ENCODE measurements at places on chromosomes 2 and 18.
A peak's percentile ranks its signal among the peaks of the same experiment; 100 is the strongest.

GRCh38 chr2:182868054-182868796 is 1.8 kb upstream of the FRZB start:
- no peak for DNase-seq

- DNase-seq, result no peak
Observed at GRCh38 chr18:54939361-54939917, 19.8 kb downstream of the CCDC68 start.

GRCh38 chr18:44025421-44025820 is 655.3 kb upstream of the SETBP1 start:
- DNase-seq, result no peak

DNA sequence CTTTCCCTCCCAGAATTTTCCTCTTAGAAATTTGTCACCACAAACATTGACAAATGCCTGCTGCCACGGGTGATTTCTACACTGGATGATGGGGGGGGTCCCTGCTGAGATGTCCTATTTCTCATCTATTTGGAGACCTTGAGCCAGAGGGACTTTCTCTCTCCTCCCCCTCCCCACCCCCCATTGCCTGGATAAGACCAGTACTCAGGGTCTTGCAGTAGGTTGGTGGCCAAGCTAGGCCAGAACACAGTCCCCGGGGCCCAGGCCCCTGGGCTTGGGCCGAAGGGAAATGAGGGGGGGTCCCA is 560 bp upstream of the DUSP2 start:
- no peak for DNase-seq

- DNase-seq, result peak; percentile 25
Observed at GRCh38 chr2:207734264-207734635, 22.8 kb downstream of the CCNYL1 start.

DNA sequence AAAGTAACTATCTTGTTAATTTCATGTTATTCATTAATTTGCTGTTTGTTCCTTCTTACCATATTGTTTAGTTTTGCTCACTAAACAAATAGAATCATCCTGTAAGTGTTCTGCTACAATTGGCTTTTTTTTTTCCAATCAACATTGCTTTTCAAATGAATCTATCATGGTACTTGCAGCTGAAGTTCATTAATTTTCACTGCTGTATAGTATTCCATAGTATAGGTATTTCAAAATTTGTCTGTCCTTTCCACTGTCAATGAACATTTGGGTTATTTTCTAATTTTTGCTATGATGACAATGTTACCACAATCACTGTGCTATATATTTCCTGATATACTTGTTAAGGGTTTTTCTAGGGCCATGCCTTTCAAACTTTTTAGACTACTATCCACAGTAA is 89.0 kb upstream of the LYPD1 start:
- DNase-seq, result no peak

DNA sequence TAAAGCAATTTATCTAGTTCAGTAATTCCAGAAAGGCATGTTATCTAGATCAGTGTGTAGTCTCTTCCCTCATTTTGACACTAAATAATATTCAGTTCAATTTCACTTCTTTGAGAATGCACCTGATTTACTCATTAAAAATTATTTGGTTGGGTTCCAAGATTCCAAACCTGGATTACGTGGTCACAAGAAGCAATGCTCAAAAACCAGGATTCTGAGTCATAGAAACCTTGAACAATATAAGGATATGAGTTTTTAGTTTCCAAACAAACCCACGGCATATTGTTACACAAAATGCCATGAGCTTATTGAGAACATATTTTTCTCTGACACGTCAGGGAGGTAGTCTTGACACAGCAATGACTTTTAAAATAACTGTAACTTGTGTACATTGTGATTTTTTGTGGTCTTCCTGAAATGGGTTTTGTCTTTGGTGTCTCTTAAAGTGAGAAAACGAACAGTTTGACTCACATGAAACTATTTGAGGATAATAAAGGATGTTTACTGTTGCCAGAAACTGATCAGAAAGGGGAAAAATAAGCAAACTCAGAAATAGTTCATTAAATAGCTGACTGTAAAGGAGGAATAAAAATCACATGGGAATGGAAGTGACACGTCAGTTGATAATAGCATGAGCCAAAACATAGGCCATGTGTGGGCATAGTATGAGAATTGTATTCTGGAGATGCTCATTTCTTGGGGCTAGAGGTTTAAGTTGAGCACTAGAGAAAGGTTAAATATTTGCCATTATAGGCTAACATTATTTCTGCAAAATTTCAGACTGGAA is 617.7 kb upstream of the CDH2 start:
- peak; percentile 74 for DNase-seq

DNA sequence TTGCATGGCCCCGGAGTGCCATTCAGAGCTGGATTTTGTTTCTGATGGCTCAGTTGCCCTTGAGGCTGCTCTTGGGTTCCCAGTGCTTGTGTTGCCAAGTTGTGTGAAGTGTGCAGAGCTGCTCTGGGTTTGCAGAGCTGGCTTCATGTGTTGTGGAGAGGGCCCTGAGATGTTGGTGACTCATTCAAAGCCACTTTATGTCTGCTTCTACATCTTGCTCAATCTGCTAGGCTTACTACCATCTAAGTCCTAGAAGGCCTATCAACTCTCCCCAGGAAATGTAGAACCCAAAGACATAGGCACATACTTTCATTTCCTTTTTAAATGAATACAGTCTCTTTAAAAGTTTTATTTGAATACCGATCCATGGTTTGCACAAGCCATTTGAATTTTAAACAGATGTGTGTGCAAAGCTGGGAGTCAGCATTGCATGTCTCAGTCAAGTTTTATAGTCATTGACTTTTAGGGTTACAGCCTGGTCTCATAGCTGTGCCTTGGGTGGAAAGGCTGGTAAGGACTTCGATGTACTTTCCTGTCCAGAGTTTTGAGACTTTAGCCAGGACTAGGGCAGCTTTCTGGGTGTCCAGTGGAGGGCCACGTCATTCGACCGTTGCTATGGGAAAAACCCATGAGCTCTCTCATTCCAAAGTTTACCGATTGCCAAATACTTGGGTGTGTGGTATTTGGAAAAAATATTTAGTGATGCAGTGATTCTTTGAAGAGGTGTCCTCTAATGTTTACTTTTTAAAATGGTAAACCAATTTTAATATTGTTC is 105.0 kb downstream of the LTBP1 start:
- peak; percentile 66 for DNase-seq

- no peak for DNase-seq
Observed at GRCh38 chr2:119772128-119772527, 12.4 kb downstream of the PTPN4 start.

DNA sequence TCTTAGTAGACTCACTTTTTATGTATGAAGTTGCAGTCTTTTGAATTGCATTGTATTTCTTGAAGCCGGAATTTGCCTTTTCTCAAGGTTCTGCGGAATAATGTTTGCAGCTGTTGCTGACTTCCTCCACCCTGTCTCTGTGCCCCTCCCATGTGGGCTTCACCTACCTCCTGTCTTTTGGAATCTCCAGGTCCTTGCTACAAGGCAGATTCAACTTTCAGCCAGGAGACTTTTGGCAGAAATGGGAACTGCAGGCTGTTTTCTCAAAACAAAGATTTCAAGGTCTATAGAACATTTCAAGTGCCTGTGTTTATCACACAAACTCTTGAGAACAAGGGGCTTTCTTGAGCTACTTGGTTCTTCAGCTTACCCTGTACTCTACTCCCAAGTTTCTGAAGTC is 25.6 kb downstream of the ZNF236 start:
- no peak for DNase-seq

DNA sequence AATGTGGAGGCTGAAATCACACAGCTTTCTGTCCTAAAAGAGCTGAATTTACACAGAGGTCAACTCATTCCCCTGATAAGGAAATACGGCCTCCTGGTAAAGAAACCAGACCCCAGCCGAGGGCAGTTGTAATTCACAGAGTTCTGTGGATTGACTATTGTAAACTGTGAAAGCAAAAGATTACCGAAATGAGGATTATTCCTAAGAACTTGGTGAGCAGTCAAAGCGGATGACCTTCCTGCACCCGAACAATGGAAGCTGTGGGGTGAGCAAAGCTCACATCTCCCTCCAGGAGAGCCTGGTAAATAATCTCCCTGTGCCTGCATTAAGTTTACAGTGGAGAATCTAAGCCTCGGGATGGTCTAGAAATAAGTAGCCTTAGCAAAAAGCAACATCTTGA is 138.2 kb upstream of the PXDN start:
- DNase-seq, result no peak

DNA sequence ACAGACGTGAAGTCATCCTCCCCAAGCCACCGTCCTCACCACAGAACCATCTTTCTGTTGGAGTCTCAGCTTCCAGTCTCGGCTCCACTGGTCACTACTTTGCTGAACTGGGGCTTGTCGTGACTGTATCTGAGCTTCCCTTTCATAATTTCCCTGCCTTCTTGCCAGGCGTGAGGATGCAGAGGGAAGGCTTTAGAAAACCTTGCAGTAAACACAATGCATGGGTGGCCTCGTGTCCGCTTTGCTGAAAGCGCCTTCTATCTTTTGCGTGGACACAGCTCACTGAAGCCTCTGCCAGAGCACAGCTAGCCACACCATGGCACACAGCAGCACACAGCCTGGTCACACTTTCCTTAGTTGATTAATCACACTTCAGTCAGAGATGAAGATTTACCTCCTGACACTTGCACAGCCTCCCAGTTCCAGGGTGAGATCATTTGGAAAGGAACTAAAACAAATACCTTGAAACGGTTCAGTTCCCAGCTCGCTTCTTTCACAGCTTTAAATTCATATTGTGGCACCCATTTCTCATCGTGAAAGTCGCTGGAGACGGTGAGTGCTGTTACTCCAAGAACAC is 2.8 kb upstream of the GPR45 start:
- no peak for DNase-seq

DNA sequence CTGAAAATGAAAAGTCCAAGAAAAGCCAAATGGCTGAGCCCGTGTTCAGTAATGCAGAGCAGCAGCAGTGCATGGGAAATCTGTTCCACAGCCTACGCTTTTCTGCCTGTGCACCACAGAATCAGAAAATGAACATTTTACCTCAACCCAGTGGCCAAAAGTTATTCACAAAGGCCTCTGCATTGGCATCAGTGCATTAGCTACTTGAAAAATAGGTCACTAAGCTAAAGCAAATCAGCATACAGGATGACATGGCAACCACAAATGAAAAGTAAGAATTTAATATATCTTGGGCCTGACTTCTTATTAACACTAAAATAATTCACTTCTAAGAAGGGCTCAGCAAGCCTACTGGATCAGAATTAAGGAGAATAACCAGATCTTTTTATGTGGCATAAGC is 1145.3 kb upstream of the CHAC2 start:
- DNase-seq, result no peak

- DNase-seq, result peak; percentile 61
Observed at GRCh38 chr2:6828299-6828584, 37.5 kb downstream of the CMPK2 start.

DNA sequence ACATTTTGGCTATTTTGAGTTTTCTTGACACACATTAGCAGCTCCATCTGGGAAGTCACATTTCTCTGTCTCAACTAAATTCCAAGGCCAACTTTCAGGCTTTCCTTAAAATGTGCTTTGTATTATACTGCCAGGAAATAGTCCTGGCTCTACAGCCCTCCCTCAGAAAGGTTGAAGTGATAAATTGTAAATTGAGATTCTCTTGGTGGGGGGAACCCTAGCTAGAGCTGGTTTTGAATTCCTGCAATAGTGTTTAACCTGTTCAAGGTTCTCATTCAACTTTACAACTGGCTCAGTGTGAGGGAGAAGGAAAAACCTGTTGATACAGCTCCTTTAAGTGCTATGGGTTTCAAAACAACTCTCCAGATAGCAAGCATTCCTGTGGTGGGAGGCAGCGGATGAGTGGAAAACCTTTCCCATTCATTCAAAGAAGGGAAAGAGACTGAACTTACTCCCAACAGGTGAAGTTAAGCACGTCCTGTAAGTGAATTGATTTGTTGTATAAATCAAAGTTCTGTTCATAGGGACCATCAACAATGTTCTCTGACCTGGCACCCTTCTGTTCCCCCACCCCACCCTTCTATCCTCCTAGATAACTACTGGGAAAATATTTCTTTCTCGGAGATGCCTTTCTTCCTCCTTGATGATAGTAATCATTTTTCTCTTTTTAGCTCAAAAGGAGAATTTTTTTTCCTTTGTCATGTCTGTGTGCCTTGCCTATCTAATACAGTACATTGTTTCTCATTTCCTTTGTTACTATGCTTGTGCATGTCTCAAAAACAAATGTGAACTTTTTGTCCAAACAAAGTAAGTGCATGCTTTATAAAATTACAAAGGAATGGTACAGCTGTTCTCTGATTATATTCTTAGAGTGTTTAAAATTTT is 44.2 kb upstream of the SLC39A10 start:
- DNase-seq, result peak; percentile 81

DNA sequence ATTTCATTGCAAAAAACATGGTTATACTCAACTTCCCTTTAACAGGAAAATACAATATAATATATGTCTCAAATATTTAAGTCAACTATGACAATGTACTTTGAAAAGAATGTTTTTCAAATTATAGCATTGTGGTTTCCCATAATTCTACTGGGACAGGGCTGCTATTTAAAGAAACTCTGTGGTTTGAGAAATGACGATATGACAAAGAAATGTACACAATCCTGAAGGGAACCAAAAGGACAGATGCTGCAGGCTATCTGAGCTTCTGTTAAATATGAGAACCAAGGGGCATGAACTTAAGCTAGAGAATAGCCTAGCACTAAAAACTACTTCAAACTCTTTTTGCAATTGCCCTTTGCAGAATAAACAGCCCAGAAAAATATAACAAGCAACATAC is 415.9 kb downstream of the GRB14 start:
- DNase-seq, result peak; percentile 90

DNA sequence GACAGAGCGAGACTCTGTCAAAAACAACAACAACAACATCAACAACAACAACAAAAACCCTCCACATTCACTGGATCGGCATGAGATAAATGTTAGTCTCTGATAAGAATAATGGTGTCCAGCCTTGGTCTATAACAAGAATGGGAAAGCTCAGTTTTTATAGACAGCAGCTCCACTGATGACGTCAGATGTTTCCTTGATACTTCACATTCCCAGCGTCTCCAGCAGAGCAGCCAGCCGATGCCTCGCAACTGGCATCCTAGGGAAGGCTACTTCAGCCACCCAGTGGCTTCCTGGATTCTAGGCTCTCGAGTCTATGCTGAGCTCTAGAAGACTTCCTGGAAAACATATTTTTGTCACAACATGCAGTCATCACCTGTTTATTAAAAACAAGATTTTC is 271.4 kb upstream of the SMIM21 start:
- DNase-seq, result no peak

DNA sequence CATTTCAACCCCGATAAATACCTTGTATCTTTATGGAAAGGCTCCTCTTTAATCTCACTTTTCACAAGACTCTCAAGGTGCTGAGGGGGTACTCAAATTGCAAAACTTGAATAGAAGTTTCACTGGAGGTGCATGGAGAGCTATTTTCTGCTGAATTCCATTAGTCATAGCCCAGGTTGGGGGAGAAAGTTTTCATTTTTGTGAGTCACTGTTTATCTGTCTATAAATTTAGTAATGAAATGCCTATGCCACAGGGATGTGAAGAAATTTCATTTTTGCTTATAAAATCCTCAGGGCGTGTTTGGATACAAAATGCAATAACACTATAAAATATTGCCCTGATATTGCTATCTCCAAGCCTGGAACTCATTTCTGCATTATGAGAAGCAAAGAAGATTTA is 346.3 kb downstream of the LRATD1 start:
- DNase-seq, result peak; percentile 16
